ENCODE measurements at places on chromosomes 5 and 9.

GRCh38 chr5:172661526-172661925, 20.5 kb downstream of the NEURL1B start:
- no peak for DNase-seq

DNA sequence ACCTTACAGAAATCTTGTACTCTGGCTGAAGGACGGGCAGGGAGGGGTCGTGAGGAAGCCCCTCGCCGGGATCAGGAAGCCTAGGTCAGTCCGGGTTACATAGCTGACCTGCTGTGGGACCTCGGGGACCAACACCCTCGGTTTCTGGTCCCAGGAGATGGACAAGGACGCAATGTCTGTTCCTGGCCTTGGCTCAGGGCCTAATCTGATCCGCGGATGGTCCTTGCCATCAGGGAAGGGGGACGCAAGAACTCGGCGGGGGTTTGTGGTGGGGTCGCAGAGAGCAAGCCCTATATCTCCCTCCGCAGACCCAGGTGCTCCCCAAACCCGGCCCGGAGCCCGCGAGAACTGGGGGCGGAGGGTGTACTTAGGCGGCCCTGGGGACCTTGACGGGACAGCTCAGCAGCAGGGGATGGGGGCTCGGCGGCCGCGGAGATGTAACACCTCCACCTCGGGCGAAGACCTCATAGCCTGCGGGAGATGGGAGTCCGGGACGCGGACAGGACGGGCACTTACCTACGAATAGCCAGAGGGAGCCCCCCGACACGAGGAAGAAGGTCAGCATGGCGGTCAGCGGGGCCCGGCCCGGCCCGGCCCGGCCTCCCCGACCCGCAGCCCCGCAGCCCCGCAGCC, 353 bp downstream of the ACSL6 start:
- no peak for DNase-seq

- no peak for DNase-seq
These were observed 166.1 kb upstream of the CCDC152 start for GRCh38 chr5:42590566-42590965.

DNA sequence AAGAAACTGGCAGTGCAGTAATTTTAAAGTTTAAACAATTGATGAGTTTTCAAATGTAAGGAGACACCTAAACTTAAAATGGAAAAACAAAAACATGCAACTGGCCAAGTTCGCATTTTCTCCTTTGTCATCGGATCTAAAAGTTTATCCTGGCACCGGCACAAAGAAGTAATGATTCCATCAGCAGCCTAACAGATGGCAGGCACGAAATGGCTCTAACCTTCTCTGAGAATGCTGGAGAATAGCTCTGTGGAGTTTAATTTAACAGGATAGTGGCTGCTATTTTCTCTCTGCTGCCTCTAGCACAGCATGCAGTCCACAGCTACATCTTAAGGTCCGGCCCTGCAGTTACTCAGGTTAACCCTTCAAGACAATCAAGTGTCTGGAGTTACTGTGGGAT, 82.2 kb downstream of the PRELID2 start:
- no peak for DNase-seq

GRCh38 chr5:72434056-72434780, 73.0 kb downstream of the ZNF366 start:
- DNase-seq = no peak

DNA sequence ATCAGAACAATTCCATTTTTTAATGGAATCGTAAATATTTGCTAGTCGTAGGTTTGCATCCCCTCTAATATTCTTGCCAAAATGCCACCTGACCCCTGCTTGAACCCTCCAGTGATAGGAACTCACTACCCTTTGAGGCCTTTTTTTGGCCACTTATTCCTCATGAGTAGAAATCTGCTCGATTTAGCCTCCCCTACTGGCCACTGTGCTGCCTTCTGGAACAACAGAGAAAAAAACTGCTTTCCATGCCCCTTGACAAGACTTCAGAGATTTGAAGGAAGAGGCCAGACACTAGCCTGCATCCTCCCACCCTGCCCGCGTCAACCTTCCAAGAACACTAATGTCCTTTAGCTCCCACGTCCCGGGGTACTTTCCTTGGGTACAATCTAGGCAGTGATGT, 4.1 kb downstream of the CCDC69 start:
- no peak for DNase-seq

DNA sequence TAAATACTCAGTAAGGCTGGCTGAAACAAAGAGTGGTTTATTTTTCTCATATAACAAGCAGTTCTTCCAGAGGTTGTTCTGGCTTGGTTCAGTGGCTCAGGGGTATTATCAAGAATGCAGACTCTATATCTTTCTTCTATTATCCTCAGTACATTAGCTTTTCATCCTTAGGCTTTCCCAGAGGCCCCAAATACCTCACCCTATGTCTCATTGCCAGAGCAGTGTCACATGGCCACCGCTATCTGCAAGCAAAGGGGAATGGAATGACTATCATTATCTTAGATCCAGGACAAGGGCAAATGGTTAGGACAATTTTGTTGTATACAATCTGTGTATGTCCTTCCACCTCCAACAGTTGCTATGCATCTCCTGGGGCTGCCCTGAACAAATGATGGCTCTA, 69.0 kb upstream of the SNX2 start:
- DNase-seq = no peak

- DNase-seq = no peak
These were observed 970 bp upstream of the TRIM32 start for GRCh38 chr9:116686135-116686534.

DNA sequence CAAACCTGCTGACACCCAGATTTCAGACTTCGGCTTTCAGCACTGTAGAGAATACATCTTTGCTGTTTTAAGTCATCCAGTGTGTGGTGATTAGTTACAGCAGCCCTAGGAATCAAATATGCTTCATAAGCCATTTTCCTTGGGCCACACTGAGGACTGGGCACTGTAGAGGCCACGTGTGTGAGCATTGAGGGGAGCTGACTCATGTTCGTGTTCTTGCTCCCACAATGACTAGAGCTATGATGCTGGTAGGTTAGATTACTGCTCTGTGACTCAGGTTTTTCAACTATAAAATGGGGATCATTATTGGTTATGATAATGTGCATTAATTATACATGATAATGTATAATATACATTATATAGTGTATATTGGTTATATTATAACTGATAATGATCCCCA, 96.5 kb upstream of the PALM2AKAP2 start:
- DNase-seq = no peak

- no peak for DNase-seq
These were observed 103.2 kb downstream of the NR2F1-AS1 start for GRCh38 chr5:93477816-93478215.

DNA sequence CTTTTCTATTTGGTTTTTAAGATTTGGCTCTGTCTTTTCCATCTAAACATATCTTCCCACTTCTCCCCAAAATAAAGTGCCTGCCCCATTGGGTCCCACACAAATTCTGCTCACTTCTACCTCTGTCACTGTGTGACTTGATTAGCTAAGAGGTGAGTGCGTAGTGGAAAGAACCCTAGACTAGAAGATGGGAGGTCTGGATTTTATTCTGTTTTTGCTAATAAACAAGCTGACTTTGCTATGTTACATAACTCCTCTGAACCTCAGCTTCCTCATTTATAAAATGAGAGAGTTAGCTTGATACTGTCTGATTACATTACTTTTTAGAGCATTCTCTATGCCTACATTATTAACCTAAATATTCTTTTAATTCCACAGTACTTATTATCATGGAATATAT, 51.3 kb upstream of the PTGER4 start:
- DNase-seq = no peak

GRCh38 chr5:4927097-4927496, 213.0 kb upstream of the ADAMTS16 start:
- DNase-seq = no peak

- no peak for DNase-seq
These were observed 11.9 kb downstream of the OR2V1 start for GRCh38 chr5:181119105-181119504.

DNA sequence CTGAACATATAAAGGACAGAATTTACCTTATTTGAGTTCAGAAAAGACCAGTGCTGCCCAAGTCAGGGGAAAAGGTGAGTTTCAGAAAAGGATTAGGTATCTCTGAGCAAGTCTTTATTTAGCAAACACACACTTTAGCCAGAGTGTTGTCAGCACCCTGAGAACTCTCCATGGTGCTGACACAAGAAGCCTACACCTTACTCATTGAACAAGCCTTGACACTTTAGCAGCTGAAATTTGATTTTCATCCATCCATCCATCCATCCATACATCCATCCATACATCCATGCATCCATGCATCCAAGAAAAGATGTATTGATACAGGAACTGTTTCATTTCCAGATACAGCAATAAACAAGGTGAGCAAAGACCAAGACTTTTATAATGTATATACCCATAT, 311.2 kb downstream of the TRIM32 start:
- DNase-seq = no peak

DNA sequence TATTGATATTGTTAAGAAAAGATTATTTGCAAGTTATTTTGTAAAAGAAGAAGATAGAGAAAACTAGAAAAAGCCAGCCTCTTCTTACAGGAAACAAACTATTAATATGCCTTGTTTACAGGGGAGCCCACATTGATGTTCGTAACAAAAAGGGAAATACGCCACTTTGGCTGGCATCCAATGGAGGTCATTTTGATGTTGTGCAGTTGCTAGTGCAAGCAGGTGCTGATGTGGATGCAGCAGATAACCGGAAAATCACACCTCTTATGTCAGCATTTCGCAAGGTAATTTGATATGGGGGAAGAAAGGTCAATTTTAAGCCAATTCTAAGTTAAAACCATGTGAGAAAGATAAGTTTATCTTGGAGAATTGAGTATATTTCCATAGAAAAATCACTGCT, 37.6 kb upstream of the EIF4EBP3 start:
- DNase-seq = no peak
